ENCODE measurements at places on chromosomes 2 and 18.
A peak's percentile ranks its signal among the peaks of the same experiment; 100 is the strongest.

GRCh38 chr2:36963734-36964133, 2.6 kb downstream of the STRN start:
- no peak for DNase-seq

- DNase-seq: peak; percentile 92
Measured at GRCh38 chr2:63790906-63791305, 50.8 kb upstream of the UGP2 start.

GRCh38 chr18:33372442-33372841, 68.1 kb downstream of the CCDC178 start:
- DNase-seq: peak; percentile 1

GRCh38 chr18:73848656-73849055, 299.0 kb downstream of the FBXO15 start:
- DNase-seq: peak; percentile 50

GRCh38 chr18:31070206-31070605, 27.7 kb upstream of the DSC3 start:
- no peak for DNase-seq

GRCh38 chr2:208415255-208415654, 8.7 kb downstream of the PTH2R start:
- DNase-seq: no peak

- no peak for DNase-seq
Measured at GRCh38 chr2:240124651-240125030, 11.5 kb downstream of the COPS9 start.

DNA sequence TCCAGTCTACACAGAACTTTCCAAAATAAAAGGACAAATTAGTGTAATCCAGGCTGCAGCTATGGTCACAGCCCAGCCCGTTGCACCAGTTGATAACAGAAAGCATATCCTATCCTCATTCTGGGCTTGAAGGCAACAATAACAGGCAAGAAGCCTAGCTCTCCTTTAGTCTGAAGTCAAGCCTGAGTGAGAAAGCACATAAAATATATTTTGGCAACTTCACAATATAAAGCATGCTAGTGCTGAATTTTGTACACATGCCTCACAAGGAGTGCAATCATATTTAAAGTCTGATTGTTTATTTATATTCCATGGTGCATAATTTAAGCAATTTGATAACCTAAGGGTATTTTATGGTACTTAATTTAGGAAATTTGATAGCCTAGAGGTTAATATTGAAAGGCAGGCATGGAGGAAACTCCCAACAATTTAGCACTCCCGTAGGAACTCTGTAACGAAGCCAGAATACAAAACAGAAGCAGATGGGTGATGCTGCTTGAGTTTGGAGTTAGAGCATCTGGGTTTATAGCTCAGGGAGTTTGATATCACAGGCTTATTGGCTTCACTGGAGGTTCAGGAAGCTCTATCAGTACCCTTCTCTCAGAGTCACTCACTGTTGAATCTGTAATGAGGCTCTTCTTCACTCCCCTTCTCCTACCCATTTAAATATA, 1199.1 kb upstream of the GYPC start:
- no peak for DNase-seq

GRCh38 chr2:231433990-231434389, 30.3 kb downstream of the NCL start:
- no peak for DNase-seq

- no peak for DNase-seq
Measured at GRCh38 chr2:71256421-71256820, 29.5 kb upstream of the PAIP2B start.

- DNase-seq: no peak
Measured at GRCh38 chr2:36512705-36513104, 85.3 kb downstream of the FEZ2 start.

DNA sequence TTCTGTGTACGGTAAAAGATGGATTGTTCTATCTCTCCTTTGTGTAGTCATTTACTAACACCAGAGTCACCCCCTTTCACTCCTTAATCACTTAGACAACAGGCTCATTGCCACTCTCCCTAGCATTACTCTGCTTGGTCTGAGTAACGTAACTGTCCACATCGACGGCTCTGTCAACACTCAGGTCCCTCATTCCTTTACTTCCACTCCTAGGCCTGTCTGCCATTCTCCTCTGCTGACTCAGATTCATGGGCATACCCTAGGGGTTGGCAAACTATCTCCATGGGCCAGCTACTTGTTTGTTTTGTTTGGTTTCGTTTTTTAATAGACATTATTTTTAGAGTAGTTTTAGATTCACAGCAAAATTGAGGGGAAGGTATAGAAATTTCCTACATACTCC, 243.9 kb downstream of the NR4A2 start:
- no peak for DNase-seq

DNA sequence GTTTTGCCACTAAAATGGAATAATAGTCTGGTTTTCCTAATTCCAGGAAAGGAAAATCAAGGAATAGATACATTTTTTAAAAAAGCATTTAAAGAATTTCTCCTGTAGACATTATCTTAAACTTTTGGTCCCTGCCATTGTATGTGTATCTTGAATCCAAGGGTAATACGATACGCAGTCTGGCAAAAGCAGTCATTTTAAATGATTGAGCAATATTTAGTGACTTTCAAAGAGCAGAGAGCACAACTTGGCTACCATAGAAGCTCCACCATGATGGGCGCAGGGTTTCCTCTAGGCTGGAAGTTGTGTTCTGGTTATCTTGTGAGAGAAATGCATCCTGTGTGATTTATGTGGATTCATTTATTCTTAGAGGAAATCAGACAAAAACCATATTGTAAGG, 92.9 kb downstream of the NEDD4L start:
- DNase-seq: no peak

DNA sequence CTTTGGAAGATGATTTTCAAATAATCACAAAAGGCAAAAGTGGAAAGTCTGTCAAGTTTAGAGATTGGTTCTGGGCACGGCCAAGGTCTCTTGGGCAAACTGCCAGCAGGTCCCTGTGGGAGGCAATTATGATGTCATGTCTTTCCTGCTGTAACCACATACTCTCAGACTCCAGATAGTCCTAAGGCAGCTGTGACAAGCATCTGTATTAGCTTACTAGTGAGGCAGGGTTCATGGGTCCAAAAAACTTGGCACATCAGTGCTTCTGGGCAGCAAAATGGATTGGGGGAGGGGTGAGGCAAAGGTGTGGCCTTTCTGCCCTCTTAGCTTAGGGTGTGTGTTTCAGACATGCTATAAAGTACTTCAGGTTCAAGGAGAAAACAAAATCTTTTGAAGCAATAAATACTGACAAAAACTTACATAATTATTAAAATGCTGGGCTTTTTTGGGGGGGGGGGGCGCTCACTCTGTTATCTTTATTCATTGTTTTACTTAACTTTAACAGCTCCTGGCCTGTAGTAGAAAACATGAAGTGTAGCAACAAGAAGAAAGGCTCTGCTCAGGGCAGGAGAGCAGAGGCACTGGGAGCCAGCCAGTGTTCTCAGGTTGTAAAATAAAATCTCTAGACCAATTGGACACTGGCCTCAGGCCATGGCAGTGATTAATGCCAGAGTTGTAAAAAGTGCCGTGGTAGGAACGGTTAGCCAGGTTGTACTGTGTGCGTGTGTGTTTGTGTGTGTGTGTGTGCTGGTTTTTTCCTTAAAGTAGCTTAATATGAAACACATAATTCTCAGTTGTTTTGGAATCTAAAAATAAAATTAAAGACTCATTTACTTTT, 14.3 kb upstream of the TANC1 start:
- peak; percentile 84 for DNase-seq

DNA sequence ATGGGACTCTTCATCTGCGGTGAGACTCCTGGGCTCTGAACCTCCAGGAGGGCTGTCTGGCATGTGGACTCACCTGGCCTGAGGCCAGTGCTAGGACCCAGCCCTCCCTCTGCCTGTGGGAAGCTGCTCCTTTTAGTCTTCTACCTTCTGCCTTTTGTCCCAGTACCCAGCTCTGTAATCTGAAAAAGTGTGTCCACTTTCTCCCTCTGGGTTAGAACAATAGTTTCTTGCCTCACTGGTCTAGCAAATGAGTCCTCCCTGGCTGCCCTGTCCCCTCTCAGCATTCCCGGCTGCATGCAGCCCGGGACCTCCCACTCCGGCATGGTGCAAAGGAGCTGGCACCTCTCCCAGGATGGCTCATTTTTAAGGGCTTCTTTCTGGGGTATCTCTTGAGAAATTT, 25.9 kb downstream of the GKN2 start:
- no peak for DNase-seq

GRCh38 chr18:36610661-36611060, 218.1 kb downstream of the TPGS2 start:
- DNase-seq: no peak

GRCh38 chr2:25123682-25124081, 44.7 kb downstream of the POMC start:
- DNase-seq: no peak

- DNase-seq: no peak
Measured at GRCh38 chr18:54606835-54607212, 15.8 kb downstream of the DYNAP start.

- no peak for DNase-seq
Measured at GRCh38 chr2:70850925-70851324, 15.3 kb upstream of the CD207 start.

- DNase-seq: no peak
Measured at GRCh38 chr2:236689981-236690380, 120.4 kb downstream of the ACKR3 start.

DNA sequence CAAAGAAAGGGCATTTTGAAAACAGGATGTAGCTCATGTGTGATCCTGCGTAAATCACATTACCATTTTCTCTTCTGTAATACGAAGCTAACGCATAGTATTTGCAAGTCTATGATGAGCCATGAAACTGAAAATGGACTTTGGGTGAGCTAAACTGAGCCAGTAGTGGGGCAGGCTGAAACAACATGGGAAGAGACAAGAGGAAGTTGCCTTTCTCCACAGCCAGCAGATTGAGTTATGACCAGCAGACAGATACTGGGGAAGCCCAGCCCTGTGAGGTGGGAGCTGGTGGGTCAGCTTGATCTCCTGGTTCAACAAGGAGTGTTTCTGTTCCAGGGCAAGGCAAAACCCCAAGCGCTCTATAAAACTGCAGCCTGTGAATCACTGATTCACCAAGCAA, 11.8 kb downstream of the CYRIA start:
- no peak for DNase-seq

- DNase-seq: peak; percentile 92
Measured at GRCh38 chr2:66985906-66986305, 411.2 kb upstream of the ETAA1 start.

DNA sequence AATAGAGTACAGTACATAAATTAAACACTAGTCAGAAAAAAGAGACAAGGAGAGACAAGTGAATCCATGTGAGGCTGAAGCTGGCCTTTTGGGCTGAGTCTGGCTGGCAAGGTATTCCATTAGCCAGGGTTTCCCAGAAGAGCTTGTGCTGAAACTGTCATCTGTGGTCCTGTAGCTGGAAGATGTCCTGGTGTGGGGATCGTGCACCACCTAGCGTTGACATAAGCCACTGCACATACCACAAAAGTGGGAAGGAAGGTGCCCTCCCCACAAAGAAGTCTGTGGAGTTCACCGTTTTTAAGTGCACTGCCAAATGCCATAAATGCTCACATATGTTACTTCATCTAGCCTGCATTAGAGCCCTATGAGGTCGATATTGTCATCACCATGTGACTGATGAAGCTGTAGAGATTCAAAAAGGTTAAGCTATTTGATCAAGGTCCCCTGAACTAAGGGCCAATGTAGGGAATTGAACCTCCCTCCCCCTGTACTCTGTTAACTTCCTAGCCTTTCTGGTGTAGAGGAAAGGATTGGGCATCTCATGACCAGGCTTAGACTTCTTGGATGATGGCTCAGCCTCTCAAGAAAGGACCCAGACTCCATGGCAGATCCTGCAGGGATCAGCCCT, 31.9 kb upstream of the GALNT14 start:
- peak; percentile 55 for DNase-seq

- DNase-seq: no peak
Measured at GRCh38 chr2:145930318-145930717, 1410.4 kb upstream of the ZEB2 start.

DNA sequence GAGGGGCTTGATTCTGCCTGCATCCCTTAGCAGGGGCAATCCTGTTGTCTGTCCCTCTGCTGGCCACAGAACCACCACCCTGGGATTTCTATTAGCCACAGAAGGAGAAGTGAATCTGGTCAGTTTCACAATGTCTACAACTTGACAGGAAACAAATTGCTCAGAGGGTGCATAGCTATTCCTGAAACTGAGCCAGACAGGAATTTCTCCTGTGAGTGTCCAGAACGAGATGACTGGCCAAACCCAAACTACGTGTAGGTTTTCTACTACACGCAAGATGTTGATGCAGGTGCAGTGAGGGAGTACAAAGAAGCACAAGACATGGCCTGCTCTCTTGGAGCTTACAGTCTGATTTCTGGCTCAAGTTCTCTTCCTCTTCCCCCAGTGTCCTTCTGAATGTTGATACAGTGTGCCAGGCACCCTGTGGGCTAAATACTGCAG, 201.9 kb downstream of the CLIP4 start:
- peak; percentile 8 for DNase-seq

GRCh38 chr2:95185973-95186372, 20.4 kb downstream of the ZNF2 start:
- DNase-seq: peak; percentile 10

- DNase-seq: no peak
Measured at GRCh38 chr2:8722986-8723385, 41.1 kb downstream of the ID2 start.

DNA sequence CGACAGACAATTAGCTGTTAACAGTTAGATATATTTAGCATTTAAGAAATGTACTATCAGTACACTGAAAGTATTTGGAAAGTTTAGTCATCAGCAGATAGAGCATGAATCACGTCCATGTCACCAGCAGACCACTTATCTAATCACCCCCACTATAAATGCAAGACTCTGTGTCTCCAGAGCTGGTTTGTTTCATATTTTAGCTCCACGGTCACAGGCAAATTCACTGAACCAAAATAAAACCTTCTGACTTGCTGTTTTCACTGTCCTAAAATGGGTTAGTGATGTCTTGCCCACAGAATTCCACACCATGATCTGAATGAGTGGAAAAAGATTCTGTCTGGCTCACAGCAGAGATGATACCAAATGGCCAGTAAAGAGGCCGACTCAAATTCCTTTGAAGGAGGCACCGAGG, 64.9 kb downstream of the CDH2 start:
- peak; percentile 77 for DNase-seq

GRCh38 chr18:45997700-45998151, 30.6 kb upstream of the EPG5 start:
- DNase-seq: no peak

GRCh38 chr2:104597942-104598341, 256.0 kb upstream of the POU3F3 start:
- no peak for DNase-seq

GRCh38 chr2:33425586-33426031, 50.8 kb upstream of the RASGRP3 start:
- DNase-seq: no peak

GRCh38 chr2:84970868-84971509, at the start of gene KCMF1:
KCMF1 (plus strand) TSS chr2:84971161; CDS start chr2:84971452, 291 bp downstream.
- DNase-seq: peak; percentile 74

- no peak for DNase-seq
Measured at GRCh38 chr2:240990726-240991377, 7.6 kb upstream of the SNED1 start.

DNA sequence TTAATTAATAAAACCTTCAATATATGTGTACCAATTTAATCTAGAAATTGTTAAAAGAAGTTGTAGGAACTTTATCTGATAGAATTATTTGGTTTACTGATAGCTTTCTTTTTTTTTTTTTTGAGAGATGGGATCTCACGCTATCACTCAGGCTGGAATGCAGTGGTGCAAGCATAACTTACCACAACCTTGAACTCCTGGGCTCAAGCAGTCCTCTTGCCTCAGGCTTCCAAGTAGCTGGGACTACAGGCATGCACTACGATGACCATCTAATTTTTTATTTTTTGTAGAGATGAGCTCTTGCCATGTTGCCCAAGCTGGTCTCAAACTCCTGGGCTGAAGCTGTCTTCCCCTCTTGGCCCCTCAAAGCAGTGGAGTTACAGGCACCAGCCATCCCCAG, 66.8 kb downstream of the CCDC138 start:
- DNase-seq: peak; percentile 10

- no peak for DNase-seq
Measured at GRCh38 chr18:62279561-62279960, 45.5 kb upstream of the TNFRSF11A start.
